Frontal cortex (tissue), 4 donors: ENCODE measurements at places on chromosomes 7 and 10.

DNA sequence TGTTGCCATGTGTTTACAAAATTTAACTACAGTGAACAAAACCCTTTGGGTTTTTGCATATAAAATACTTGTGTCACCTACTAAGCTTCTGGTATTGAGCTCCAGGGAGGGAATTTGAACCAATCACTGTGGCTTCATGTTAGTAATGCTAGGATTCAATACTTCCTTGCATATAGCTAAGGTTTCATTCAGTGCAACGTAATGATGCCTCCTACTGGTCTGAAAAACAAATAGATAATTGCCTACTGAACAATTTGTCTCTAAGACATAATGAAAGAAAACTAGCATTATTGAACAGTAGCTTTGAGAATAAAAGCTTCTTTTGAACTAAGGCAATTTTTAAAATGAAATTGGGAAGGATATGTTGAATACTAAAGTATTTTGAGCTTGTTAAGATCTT, 244.4 kb downstream of the ZWINT start:
- no peak for DNase-seq

DNA sequence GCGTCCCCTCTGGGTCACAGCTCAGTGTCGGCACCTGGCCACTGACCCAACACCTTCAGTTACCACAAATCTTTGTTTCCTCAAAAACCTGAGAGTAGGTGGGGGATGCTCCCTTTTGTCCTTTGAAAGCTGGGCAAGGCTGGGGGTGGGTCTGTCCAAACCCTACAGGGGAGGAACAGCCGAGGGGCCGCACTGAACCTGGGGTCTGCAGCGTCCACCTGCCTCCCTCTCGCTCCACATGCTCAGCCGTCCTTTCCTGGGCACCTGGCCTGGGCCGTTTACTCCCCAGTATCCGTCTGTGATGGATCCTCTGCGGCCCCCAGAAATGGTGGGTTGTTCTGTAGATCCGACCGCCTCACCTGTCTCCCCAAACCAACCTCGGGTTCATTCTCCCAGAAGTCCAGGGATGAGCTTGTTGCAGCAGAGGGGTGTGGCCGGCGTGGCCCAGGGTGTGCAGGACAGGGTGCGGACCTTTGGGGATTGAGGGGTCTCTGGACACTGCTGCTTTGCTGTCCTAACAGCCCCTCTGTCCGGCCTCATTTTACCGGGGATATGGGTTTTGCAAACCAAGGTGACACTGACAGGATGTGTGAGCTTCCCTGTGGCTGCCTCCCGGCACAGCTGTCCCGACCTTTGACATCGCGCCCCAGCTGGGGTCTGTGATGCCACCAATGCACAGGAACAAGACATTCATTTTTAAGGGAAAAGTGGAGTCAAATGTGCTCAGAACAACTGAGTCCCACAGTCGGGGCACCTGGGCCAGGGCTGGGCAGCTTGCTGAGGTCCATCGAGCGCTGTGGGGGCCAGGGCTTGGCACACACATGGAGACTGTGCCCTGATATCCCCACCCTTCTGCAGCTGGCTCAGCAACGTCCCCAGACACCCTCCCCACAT, 115.9 kb downstream of the VIPR2 start:
- no peak for DNase-seq

GRCh38 chr7:38550836-38551235, 80.3 kb downstream of the AMPH start:
- DNase-seq, result no peak

GRCh38 chr7:33781167-33781566, 124.2 kb upstream of the BMPER start:
- DNase-seq, result no peak

GRCh38 chr10:33982995-33983394, 648.5 kb upstream of the NRP1 start:
- DNase-seq, result no peak

DNA sequence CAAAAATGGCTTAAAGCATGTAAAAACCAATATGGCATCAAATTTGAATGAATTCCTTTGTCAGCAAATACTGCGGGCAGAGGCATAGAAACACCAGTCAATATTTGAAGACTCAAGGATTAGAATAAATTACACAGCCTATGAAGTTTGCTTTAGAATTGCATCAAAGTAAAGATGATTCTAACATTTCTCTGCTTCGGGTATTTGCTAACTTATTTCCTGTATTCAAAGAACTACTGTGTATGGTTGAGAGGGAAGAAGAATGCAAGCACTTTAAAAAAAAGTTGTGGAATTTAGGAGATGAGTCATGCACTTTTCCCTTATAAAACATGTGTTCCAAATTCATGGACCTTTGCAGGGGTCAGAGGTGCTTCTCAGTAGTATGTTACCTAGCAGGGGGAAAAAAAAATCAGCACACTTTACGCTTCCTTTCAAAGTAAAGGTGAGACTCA, 90.1 kb downstream of the PIP4K2A start:
- no peak for DNase-seq

DNA sequence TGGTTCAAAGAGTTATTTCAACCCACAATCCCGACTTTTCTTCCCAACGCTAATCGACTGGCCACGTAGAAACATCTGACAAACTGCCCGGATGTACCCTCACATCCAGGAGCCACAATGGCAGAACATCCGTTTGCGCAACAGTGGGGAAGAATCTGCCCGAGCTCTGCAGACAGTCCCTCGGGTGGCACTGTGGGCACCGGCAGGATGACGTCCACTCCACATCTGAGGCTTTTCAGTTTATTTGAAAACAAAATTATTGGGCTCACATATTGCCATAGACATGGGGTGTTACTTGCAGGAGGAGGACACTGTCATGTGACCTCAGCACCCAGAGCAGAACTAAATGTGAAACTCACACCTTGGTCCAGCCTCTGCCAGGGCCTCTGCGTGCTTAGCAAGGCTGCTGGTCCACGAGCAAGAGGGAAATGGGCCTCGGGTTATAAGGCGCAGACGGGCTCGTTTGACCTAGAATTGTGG, 84.1 kb downstream of the MKI67 start:
- no peak for DNase-seq

- no peak for DNase-seq
Observed at GRCh38 chr10:125521721-125522680, 161.0 kb downstream of the TEX36 start.

- no peak for DNase-seq
Observed at GRCh38 chr10:79483299-79483698, 29.0 kb upstream of the EIF5AL1 start.

DNA sequence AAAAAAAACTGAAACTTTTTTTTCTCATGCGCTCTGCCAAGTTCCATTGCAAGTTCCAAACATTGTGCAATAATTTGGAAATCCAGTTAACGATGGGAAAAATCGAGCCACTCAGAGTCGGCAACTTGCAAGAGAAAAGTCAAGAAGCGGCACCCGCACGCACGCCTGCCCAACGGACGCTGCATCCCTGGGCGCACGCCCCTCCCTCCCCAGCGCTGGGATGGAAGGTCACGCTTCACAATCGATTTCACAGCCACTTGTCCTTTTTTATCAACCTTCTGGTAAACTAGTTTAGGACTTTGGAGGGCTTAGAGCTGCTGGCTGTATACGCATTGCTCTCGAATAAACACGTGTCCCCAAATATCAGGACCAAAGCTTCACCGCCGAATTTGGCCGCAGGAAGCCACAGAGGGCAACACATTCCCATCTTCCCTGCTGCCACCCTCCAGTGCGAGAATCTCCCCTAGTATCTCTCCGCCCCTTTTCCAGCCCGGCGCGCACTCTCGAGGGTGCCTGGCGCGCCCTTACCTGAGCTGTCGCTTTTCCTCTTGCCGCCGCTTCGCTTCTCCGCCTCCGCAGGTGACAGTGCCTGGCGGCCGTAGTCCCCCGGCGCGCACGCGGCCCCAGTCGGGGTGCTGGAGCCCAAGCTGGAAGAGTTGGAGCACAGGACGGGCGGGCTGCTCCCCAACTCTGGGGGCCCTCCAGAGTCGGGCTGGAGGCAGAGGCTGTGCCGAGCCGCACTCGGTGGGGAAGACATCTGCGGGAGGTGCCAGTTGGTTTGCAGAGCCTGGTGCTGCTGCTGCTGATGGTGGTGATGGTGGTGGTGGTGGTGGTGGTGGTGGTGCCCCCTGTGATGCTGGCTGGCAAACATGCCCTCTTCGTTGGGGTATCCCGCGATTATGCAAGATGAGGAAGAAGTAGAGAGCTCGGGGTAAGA, 857 bp downstream of the MEOX2 start:
- no peak for DNase-seq

DNA sequence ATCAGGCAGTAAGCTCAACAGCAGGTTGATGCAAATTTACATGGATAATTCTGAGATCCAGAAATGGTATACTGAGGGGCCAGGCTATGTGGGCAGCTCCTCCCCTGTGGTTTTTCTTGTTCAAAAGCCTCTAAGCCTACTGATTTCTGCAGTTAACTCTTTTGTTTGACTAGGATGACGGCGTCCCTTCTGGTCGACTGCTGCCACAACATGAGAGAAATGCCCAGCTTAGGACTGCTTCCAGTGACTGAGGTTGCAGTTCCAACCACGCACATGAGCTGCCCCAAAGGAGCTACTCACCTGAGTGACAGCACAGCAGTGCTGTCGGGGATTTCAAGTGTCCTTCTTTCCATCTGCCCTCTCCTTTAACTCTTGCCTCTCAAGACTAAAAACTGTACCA, 973.0 kb upstream of the GHITM start:
- no peak for DNase-seq

GRCh38 chr10:130986846-130987245, 324.7 kb downstream of the TCERG1L start:
- DNase-seq, result no peak

DNA sequence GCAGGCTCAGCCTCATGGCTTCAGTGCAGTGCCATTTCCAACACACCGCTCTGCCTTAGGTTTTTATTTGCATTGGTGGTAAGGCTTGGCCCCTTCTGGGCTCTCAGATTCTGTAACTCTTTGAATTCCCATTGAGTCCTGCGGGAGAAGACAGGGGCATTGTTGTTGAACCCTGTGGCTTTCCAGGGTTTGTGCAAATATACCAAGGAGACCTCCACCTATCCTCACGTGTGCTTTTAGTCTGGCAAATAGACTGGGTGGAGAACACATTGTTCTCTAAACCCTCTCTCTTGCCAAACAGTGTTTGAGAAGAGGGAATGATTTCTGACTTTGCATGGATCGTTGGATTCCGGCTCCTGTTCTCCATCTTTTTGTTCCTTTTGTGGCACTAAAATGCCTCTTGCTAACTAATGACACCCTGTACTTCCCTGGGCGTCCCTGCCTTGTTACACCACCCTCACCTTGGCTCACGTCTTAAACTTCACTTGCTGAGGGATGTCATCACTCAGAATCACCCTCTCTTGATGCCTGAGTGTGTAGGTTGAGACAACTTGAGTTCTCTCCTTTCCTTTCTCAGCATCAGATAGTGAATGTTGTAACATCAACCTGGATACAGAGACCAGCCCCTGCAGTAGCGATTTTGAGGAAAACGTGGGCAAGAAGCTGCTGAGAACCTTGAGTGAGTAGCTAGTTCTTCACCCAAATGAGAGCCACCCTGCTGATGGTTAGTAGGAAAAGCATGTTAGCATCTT, 40.5 kb downstream of the GOT1 start:
- DNase-seq, result no peak

DNA sequence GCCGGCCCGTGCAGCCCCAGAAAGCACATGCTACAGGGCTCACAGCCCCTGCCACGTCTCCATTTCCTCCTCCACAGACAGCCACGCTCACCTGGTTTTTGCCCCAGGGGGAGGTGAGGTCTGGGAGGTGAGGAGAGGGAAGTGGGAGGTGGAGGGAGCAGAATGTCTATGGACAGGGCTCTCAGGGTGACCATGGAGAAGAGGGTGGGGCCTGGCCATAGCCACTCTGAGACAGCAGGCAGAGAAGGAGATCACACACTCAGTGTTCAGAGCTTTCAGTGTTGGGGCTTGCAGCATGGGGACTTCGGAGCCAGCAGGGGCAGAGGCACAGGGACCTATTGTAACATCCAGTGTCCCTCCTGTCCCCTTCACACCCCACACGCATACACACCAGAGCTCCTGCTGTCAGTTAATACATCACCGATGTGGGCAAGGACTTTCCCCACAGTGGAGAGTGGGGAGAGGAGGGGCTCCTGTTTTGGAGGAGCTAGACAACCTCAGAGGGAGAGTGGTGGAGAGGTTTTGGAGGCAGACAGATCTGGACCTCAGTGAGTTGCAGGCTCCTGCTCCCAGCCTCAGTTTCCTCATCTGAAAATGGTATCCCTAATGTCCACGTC, 14.4 kb downstream of the WDFY4 start:
- DNase-seq, result no peak

DNA sequence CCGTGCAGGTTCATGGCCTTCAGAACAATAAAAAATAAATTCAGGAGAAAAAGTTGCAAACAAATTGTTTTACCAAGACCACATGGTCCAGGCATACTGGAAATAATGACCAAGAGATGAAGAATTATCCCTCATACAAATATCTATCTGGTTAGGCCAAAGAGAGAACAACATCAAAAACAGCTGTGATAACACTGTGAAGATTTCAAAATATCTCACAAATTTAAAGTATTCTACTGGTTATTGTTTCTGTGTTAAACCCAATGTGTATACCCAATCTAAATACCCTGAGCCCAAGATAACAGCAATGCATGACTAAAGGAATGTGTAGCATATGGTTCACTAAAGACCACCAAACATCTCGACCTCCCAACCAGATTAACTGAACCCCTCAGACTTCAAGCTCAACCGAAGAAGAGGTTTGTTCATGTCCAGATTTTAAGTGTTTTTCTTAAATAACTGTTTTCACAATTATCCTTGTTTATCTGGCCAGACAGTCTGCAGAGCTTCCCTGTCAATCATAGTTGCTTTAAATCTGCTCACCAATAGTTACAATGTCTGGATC, 10.9 kb downstream of the OR9A2 start:
- DNase-seq, result no peak
